Activated CD4-positive, alpha-beta memory T cell treated with anti-CD3 and anti-CD28 coated beads for 36 hours (primary cell): ENCODE measurements at places on chromosomes 16 and 17. TPM values are rescaled to one million over a fixed set of nuclear protein-coding genes. Genes with fewer than 3 reads are reported as not detected.
A peak's percentile ranks its signal among the peaks of the same experiment; 100 is the strongest.

DNA sequence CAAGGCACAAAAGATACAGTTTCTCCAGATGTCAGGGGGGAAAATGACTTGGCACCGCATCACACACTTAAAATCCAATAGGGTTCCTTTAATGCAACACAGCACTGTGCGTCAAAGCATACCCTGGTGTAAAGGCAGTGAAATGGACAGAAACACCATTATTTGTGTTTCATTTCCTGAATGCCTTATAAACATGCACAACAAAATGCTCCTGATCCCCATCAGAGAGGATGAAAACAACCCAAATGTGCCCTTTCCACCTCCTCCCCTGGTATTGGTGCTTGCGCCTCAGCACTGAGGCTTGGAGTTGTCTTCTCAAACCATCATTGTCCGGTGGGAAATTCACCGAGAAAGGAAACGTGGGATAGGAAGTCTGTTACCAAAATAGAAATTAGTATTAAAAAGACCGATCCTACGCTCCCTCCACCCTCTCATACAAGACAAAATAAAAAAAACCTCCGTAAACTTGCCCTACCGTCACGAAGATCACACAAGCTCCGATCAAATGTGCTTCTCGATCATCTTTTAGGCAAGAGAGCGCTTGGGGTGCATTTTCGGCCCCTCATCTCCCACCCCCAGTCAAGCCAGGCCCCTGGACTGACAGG is 722 bp downstream of the CDC27 start:
- H3K27ac ChIP-seq: peak overlapping the region; percentile 90
- H3K27me3 ChIP-seq: no peaks in the 10 kb centered on the region
- H3K4me1 ChIP-seq: peaks cover 53% of the 10 kb centered on the region
- peaks cover 6% of the 10 kb centered on the region for H3K36me3 ChIP-seq

ANKRD40CL gene
- not detected for total RNA-seq

DNA sequence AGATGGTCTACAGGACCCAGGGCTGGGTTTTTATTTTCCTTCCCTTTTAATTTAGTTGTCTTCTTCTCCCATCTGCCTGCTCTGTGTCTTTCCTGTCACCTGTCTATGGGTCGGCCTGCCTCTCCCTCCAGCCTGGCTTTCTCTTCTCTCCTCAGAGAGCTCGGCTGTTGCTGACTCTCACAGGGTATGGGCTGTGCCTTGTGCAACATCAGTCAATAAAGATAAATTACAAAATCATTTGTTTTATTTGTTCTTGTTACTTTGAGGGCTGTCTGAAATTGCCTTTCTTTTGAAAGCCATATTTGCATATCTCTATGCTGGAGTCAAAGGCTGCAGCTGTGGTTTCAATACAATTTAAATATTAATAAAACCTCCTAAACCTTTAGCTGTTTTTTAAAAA is 15.6 kb downstream of the RND2 start:
- DNase-seq: no peak
- no peaks in the 10 kb centered on the region for H3K4me1 ChIP-seq
- H3K4me3 ChIP-seq: no peak overlapping the region
- H3K36me3 ChIP-seq: peaks cover 9% of the 10 kb centered on the region

GRCh38 chr17:7431231-7431630 is 2.6 kb downstream of the SPEM3 start:
- DNase-seq: no peak
- no peaks in the 10 kb centered on the region for H3K36me3 ChIP-seq
- H3K4me1 ChIP-seq: peaks cover 8% of the 10 kb centered on the region
- H3K27me3 ChIP-seq: peaks cover under 1% of the 10 kb centered on the region
- H3K4me3 ChIP-seq: no peak overlapping the region

CIITA gene
- 3.2 TPM for total RNA-seq

TMEM107 gene
- 32.6 TPM for total RNA-seq

DNA sequence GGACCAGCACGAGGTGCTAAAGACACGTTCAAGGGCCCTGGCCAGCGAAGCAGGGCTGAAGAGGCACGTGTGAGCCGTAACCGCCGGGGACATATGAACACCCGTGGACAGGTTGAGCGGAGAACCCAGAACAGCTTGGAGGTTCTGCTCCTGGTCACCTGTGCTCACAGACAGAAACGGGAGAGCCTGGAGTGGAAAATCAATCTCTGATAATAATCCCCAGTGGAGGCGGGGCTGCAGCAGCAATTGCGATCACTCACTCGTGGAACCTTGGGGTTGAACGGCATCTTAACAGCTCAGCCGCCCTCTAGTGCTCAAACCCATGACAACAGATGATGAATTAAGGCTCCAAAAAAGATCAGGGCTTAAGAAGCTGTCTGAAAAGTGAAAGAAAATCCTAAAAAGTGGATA is 25.6 kb downstream of the WIPI1 start:
- DNase-seq: peak; percentile 61
- no peaks in the 10 kb centered on the region for H3K27me3 ChIP-seq
- H3K4me1 ChIP-seq: peaks cover 20% of the 10 kb centered on the region
- peaks cover 13% of the 10 kb centered on the region for H3K36me3 ChIP-seq
- H3K27ac ChIP-seq: no peak overlapping the region

DNA sequence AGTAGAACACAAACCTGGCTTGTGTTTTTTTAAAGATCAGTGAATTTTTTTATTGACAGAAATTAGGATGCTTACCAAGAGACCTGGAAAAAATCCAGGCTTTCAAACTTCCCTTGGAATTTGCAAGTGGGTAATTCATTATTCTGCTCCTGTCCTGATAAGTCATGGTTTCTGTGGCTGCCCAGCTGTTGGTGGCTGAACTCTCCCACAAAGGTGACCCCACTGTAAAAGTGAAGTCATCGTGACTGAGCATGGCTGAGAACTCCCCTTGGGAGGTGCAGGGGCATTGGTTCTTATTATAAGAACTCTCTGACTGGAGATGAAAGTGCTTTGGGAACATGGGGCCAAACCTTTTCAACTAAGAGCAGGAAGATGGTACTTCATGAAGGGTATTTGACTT is 46.6 kb upstream of the TANC2 start:
- no peaks in the 10 kb centered on the region for H3K36me3 ChIP-seq
- peaks cover 14% of the 10 kb centered on the region for H3K27me3 ChIP-seq
- no peak overlapping the region for H3K4me3 ChIP-seq
- no peaks in the 10 kb centered on the region for H3K4me1 ChIP-seq
- H3K27ac ChIP-seq: no peak overlapping the region

GRCh38 chr16:24998201-24998600 is 17.0 kb downstream of the ARHGAP17 start:
- H3K27ac ChIP-seq: no peak overlapping the region
- peaks cover 64% of the 10 kb centered on the region for H3K4me1 ChIP-seq
- no peak for DNase-seq

GRCh38 chr16:30179931-30180330 is 3.5 kb upstream of the CORO1A start:
- peaks cover 8% of the 10 kb centered on the region for H3K4me1 ChIP-seq
- DNase-seq: no peak
- no peaks in the 10 kb centered on the region for H3K27me3 ChIP-seq
- no peak overlapping the region for H3K27ac ChIP-seq
- H3K4me3 ChIP-seq: no peak overlapping the region

GRCh38 chr17:5540321-5540720 is 44.0 kb downstream of the NLRP1 start:
- no peaks in the 10 kb centered on the region for H3K27me3 ChIP-seq
- no peaks in the 10 kb centered on the region for H3K4me1 ChIP-seq
- no peak overlapping the region for H3K27ac ChIP-seq

GRCh38 chr17:29579866-29580771 is 9.3 kb downstream of the GIT1 start:
- H3K4me1 ChIP-seq: peaks cover 12% of the 10 kb centered on the region
- no peaks in the 10 kb centered on the region for H3K27me3 ChIP-seq
- H3K27ac ChIP-seq: peak overlapping the region; percentile 47
- peak; percentile 94 for DNase-seq
- no peak overlapping the region for H3K4me3 ChIP-seq

DNA sequence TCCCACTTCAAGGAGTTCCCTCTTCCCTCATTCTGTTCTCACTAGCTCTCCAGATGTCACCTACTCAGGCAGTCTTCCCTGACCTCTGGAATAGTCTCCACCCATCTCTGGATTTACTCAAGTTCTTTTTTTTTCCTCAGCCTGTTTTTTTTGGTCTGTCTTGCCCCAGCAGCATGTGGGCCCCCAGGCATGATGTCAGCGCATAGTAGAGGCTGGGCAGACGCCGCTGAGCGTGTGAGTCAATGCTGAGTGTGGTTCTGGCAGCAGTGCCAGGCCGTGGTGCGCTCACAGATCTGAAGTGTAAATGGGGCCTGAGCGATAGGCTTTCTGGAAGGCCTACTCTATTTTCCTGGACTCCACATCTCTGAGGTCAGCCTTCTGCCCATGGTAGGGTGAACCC is 2.7 kb upstream of the KCNJ18 start:
- no peak overlapping the region for H3K4me3 ChIP-seq
- no peaks in the 10 kb centered on the region for H3K27me3 ChIP-seq
- DNase-seq: no peak
- no peak overlapping the region for H3K27ac ChIP-seq

DNA sequence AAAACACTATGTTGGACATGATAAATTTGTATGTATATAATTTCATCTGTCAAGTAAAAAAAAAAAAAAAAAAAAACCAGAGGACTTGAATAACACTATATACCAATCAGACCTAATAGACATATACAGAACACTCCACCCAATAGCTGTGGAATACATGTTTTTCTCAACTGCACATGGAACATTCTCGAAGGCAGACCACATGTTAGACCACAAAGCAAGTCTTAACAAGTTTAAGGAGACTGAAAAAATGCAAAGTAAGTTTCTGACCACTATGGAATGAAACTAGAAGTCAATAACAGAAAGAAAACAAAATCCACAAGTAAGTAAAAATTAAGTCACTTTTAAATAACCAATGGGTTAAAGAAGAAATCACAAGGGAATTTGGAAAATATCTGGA is 8.4 kb upstream of the CNTNAP4 start:
- no peaks in the 10 kb centered on the region for H3K36me3 ChIP-seq
- no peak overlapping the region for H3K4me3 ChIP-seq
- H3K4me1 ChIP-seq: no peaks in the 10 kb centered on the region
- no peak overlapping the region for H3K27ac ChIP-seq
- DNase-seq: no peak
- no peaks in the 10 kb centered on the region for H3K27me3 ChIP-seq

SDR42E2 gene
- 0.10 TPM for total RNA-seq

KRT31 gene
- not detected for total RNA-seq

DNA sequence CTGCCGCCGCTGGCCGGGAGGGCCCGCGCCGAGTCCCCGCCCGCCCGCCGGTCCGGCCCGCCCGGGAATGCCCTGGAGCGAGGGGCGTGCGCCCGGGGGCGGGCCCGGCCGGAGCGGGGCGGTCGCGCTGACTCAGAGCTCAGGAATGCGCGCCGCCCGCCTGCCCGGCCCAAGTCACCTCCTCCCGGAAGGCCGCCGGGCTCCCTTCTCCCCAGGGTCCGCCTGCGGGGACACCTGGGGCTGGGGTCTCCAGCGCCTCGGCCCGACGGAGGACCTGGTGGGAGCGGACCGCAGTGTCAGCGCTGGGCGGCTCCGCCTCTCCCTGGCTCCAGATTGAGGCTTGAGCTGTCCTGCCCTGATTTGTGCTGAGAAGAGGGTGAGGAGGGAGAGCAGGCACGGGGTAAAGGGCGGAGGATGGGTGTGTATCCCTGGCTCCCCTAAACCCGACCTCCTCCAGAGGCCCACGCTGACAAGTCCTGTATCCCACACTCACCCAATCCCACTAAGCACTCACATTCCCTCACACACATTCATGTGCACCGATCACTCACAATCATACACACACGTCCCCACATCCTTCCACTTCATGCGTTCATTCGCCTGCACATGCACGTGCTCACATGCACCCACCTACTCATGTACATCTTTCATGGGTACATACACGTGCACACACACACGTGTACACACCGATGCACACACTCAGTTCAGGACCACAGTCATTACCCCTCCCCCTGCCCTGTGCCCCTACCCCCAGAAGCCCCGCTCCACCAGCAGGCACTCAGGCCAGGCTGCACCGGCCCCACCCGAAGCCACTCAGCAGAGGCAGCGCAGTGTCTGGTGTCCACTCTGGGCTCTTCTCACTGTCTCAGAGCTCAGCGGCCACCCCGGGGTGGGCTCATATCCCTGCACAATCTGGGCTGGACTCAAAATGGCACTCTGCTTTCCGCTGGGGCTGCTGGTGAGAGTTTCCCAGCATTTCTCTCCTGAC is at the start of gene RHBDF1:
Gene RHBDF1 (minus strand): TSS at position 71 of the 988 bp plus-strand sequence. CDS start 7,616 bp downstream, outside the sequence.
- H3K4me3 ChIP-seq: peak within 1 kb of the TSS; percentile 44
- H3K27me3 ChIP-seq: peaks cover 25% of the 10 kb centered on the region
- H3K27ac ChIP-seq: no peak within 1 kb of the TSS
- peak; percentile 27 for DNase-seq
- no peaks in the 10 kb centered on the region for H3K36me3 ChIP-seq

DNA sequence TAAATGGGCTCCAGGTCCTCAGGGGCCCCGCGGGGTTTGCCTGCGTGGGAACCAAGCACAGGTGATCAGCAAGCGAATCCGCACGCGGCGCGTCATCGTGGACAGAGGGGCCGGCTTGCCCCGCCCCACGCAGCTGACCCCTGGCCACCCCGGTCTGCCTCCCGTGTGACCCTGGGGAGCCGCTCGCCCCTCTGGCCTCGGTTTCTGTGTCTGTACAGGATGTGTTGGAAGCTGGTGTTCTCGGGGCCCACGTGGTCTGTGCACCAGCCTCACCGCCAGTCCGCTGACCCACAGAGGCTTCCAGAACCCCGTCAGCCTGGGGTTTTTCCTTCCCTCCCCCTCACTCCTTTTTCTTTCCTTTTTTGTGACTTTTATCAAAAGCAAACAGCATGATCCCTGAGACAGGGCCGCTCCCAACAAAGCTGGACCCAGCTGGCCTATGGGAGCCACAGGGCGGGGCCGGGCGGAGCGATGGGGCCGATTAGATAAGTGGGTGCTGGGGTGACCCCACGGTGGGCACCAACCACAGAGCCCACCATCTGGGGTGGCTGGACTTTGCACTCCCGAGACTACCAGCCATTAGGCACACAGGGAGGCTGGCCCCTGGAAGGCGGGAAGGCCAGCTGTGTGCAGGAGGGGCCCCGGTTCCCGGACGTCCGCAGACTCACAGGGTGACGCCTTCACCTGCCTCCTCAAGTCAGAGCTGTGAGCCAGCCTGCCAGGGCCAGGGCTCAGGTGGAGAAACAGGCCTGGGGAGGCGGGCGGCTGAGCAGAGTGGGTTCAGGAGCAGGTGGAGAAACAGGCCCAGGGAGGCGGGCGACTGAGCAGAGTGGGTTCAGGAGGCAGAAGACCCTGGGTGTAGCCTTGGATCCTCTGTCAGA is 56.0 kb downstream of the ZFPM1 start:
- H3K36me3 ChIP-seq: no peaks in the 10 kb centered on the region
- H3K4me1 ChIP-seq: no peaks in the 10 kb centered on the region
- no peak for DNase-seq
- H3K4me3 ChIP-seq: no peak overlapping the region

SRP68 gene
- 142 TPM for total RNA-seq

- peaks cover 47% of the 10 kb centered on the region for H3K4me1 ChIP-seq
- no peak overlapping the region for H3K4me3 ChIP-seq
- peaks cover 7% of the 10 kb centered on the region for H3K36me3 ChIP-seq
- DNase-seq: no peak
- H3K27me3 ChIP-seq: no peaks in the 10 kb centered on the region
- no peak overlapping the region for H3K27ac ChIP-seq
These were observed 51.3 kb upstream of the ZNF750 start for GRCh38 chr17:82890926-82891678.

TBC1D26 gene
- 0.24 TPM for total RNA-seq

- H3K4me3 ChIP-seq: no peak overlapping the region
- no peaks in the 10 kb centered on the region for H3K36me3 ChIP-seq
- no peak for DNase-seq
- peaks cover 48% of the 10 kb centered on the region for H3K4me1 ChIP-seq
- H3K27me3 ChIP-seq: no peaks in the 10 kb centered on the region
These were observed 110.4 kb downstream of the PITPNC1 start for GRCh38 chr17:67487506-67487905.
